H7 (cell line): ENCODE measurements at places on chromosomes 3 and 15.

DNA sequence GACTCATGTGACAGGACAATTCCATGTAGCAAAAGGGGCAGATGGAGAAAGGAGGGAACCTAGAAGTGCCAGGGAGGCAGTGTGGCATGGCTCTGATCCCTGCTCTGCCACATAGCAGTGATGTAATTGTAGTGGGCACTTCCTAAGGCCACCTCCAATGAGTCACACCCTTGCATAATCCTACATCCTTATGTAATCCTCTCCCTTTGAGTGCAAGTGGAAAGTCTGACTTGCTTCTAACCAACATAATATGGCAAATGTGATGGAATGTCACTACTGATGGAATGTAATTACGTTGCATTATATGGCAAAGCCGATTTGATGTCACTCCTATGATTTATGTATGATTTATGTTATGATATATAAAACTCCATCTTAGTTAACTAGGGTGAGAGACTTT, 72.9 kb upstream of the ATP2C1 start:
- no peak for DNase-seq

GRCh38 chr15:38688761-38689160, 124.1 kb upstream of the RASGRP1 start:
- no peak for DNase-seq

DNA sequence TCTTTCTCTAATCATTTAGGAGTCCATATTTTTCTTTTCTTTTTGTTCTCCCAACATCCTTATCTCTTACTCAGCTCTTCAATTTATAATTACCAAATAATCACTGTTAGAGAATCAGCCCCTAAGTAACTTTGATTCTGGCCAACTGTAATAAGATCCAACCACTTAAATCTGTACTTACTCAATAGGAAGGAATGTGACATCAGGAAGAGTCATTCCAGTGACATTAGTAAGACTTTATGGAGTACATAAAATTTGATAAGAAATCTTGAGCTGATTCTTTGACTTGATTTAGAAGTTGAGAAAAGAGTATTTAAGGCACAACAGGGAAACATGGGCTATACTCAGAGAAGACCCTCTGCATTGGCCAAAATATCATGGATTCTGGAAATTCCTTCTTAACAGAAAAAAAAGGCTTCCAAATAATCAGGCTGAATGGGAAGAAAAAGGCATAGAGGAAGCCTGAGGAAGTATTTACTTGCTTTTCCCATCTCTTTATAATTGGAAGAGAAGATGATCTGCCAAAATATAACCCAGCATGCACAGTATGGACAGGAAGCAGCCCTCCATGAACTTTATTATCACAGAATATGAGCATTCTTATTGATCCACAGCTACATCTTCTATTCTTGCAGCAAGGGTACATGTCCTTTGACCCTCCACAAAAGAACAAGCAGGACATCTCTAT, 289.7 kb upstream of the TPRG1 start:
- DNase-seq = no peak

DNA sequence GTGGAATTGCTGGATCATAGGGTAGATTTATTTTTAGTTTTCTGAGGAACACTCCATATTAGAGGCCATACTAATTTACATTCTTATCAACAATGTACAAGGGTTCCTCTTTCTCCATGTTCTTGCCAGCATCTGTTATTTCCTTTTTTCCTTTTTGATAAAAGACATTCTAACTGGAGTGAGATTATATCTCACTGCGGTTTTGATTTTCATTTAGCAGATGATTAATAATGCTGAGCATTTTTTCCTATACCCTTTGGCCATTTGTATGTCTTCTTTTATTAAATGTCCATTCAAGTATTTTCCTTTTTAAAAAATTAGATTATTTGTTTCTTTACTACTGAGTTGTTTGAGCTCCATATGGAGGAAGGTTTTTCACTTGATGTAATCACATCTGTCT, 1189.5 kb downstream of the ZPLD1 start:
- no peak for DNase-seq

DNA sequence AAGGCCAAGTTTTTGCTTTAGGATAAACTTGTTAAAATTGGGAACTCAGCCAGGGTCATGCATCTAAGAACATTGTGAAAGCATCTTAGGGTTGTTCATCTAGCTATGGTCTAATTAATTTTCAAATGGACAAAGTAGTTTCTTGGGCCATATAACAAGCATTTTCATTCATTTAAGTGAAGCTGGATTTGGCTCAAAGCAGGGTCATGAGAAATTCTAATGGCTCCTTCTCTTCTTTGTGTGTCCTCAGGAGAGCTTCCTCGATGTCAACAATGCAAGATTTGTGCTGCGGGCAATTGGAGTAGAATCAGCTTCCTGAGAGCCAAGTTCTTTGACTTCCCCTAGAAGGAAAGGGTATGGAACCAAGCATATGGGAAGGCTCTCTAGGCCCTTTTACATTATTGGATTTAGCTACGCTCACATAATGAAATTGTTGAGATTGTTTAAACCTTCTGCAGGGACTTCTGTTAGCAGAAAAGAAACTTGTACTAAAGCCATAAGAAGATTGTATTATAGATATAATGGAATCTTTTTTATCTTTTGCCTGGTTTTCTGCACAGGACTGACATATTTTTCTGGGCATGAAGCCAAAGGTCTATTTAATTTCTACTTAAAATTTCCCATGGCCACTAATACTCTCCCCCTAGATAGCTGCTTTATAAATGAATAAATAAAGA, 1.8 kb upstream of the SAMMSON start:
- DNase-seq = no peak

GRCh38 chr3:133448478-133449122, 48.7 kb downstream of the BFSP2 start:
- DNase-seq = no peak

GRCh38 chr3:52361898-52362297, 45.8 kb downstream of the DNAH1 start:
- DNase-seq = no peak

DNA sequence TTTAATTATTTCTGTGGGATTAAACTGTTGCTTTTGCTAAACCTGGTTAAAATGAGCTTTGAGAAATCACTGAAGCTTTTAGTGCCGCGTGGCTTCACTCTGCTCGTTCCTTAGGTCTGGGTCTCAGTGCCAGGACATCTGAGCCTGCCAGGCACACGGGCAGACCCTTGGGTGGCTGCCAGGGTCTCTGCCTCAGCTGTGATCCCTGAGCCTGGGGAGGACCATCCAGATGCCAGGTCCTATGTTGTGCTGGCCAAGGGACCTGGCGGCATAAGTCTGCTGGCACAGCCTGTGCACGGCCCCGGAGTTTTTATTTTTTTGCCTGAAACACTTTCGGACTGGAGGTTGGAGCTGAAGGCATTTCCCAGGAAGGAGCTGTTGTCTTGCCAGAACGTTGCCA, 328.1 kb downstream of the LRTM1 start:
- no peak for DNase-seq

DNA sequence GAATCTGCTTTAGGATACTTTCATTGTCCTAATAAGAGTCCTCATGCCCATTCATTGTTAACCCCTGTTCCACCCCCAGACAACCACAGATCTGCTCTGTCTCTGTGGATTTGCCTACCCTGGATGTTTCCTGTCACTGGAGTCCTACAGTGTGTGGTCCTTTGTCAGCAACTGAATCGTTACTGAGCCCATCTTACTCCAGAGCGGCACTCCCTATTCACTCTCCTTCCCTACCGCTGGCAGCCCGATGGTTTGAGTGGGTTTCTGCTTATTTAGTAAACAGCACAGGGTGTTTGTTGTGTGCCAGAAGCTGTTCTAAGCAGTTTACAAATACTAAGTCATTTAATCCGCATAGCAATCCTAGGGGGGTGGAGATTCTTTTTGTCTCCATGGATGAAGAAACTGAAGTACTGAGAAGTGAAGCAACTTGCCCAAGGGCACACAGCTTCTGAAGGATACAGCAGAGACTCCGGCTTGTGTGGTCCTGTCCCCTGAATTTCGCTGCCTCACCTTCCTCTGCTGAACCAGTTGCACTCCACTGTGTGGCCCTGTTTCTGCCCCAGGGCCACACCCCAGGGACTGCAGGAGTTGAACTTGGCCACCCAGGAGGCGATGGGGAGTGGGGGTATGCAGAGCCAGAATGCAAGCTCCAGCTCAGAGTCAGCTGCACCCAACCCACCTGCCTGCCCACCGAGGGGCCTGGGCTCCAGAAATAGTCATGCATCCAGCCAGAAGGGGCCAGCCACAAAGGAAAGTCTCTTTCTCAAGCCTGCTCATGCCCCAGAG, 56.5 kb upstream of the SLC6A1 start:
- DNase-seq = no peak

GRCh38 chr3:126845920-126846715, 136.8 kb upstream of the PLXNA1 start:
- no peak for DNase-seq

- no peak for DNase-seq
Observed at GRCh38 chr3:115658032-115658336, 34.7 kb downstream of the GAP43 start.

GRCh38 chr3:169666076-169666375, 2.5 kb upstream of the MECOM start:
- DNase-seq = peak; percentile 58

GRCh38 chr15:89194608-89195007, 26.8 kb downstream of the RLBP1 start:
- no peak for DNase-seq

- no peak for DNase-seq
Observed at GRCh38 chr3:190130037-190130436, 9.3 kb upstream of the P3H2 start.

DNA sequence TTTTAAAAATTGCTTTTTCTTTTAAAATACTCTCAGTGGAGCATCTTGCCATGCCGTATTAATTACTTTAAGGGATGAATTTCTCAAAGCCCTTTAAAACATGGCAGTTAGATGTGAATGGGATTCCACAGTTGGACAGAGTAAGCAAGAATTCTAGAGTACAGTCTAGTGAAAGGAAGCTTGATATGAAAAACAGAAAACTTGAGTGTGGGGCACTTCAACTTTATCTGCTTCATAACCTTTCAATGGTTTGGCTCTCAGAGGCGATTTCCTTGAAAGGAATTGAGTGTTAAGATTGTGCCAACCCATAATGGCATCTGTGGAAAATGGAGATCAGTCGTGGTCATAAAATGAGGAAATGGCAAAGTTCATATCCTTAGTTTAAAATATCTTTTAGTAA, 127.7 kb upstream of the SAMMSON start:
- DNase-seq = no peak

DNA sequence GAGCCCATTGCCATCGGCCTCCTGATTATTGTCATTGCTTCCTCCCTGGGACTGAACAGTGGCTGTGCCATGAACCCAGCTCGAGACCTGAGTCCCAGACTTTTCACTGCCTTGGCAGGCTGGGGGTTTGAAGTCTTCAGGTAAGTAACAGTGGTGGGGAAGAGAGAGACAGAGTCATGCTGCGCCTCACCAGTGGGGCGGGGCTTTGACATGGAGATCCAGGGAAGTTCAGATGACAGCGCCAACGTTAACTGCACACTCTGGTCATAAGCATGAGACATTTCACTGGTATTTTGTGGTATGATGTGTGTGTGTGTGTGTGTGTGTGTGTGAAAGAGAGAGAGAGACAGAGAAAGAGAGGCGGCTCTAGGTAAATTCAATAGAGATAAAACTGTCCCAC, 41.0 kb downstream of the AQP9 start:
- no peak for DNase-seq

DNA sequence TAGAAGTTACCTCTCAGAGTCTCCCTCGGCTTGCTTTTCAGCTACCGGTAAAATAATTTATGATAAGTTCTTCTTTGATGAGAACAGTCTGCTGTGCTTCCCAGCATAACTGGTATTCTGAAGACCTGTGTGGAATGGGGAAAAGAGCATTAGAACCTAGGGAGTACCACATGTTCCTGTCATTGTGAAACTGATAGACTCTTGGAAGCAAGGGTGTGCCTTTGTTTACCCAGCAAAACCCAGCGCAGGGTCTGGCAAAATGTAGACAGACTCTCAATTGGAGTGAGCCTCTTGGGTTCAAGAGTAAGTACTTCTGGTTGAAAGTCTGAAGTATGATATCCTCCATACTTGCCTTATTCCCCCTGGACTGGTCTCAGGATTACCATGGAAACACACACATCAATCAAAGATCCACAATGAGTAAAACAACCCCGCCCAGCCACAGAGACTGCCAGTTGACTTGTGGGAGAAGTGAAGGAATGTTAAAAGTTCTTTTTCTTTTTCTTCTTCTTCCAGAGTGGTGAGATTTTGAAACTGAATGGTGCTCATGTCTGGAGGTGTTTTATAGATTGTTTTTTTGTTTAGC, 652.4 kb upstream of the NAALADL2 start:
- no peak for DNase-seq

- DNase-seq = no peak
Observed at GRCh38 chr3:37594873-37595783, 266.6 kb upstream of the CTDSPL start.

GRCh38 chr3:156675830-156676767, 1.7 kb downstream of the TIPARP start:
- no peak for DNase-seq

DNA sequence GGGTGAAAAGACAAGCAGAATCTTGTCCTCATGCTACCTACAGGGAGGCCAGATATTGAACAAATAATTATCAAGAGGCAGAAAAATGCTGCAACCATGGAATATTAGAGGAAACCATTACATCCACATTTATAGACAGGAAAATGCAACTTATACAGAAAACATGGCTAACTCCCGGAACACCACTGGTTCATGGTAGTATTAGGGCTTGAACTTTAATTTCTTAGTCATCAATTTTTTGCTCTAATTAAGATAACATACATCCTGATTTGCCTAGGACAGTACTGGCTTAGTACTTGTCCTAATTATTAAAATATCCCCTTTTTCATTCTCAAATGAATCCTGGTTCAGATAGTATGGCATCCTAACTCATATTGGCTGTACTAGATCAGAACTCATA, 76.3 kb upstream of the TGFBR2 start:
- no peak for DNase-seq

GRCh38 chr3:135226057-135226456, 431.0 kb downstream of the EPHB1 start:
- DNase-seq = no peak

DNA sequence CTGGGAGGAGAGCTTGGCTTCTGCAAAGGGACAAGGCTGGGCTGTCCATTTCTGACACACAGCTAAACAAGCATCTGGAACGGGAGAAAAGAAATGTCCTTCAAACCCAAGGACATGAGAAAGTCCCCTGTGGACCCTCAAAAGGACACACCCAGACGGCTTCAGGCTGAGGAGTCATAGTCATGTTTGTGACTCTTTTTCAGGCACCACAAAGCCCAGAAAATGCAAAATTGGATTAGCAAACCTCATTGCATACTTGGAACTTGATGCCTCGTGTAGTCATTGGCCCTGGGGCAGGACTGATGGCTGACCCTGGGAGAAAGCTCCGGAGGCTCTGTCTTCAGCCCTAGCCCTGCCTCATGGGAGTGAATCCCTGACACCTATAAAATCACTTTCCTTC, 21.5 kb downstream of the FAM174B start:
- no peak for DNase-seq

GRCh38 chr3:153658136-153658535, 463.1 kb upstream of the ARHGEF26 start:
- DNase-seq = no peak

- DNase-seq = no peak
Observed at GRCh38 chr3:105145511-105145910, 221.2 kb upstream of the ALCAM start.
